ENCODE measurements at places on chromosomes 2 and 18. TPM values are rescaled to one million over a fixed set of nuclear protein-coding genes. Genes with fewer than 3 reads are reported as not detected.

CDH7 gene
- total RNA-seq: 0.06 TPM

PARD6G gene
- 4.1 TPM for total RNA-seq

DNA sequence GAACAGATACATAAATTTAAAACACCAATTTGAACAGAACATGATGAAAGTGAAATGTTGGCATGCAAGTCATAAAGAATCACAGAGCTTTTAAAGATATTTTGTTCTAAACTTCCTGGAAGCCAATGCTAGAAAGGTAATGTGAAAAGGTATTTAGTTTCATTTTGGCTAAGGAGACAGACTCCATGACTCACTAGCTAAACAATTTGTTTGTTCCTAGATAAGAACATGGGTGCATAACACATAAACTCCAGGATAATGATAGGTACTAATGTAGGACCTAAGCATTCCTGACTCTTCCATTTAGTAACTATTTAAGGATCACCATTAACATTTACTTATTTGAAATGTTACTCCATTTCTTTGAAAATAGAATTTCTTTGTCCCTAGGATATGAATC lies 292.5 kb upstream of the CNTNAP5 start:
- H3K4me3 ChIP-seq: no peak overlapping the region
- H3K27ac ChIP-seq: no peak overlapping the region
- H3K4me1 ChIP-seq: no peaks in the 10 kb centered on the region
- no peaks in the 10 kb centered on the region for H3K27me3 ChIP-seq
- no peaks in the 10 kb centered on the region for H3K36me3 ChIP-seq

DNA sequence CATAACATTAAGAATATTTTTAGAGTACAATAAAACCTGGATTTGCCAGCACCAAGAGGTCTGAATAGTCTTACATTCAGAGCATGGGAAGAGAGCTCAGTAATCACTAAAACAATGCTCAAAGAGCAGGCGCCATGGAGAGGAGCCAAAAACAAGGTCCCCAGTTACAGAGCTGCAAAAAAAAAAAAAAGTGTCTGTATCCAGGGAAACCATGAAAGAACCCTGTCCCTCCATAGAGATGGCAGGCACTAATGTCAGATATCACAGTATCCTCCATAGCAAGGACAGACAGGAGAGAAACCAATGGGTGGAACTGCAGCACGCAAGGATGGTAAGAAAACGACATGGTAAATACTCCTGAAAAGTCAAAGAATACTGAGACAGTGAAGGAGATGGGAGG lies 19.5 kb downstream of the FBXO15 start:
- no peak overlapping the region for H3K4me3 ChIP-seq
- H3K36me3 ChIP-seq: no peaks in the 10 kb centered on the region
- H3K27ac ChIP-seq: no peak overlapping the region

GRCh38 chr2:123502931-123503330 lies 522.2 kb upstream of the CNTNAP5 start:
- no peaks in the 10 kb centered on the region for H3K36me3 ChIP-seq
- no peak for DNase-seq
- H3K4me1 ChIP-seq: no peaks in the 10 kb centered on the region
- no peaks in the 10 kb centered on the region for H3K27me3 ChIP-seq
- no peak overlapping the region for H3K27ac ChIP-seq

DNA sequence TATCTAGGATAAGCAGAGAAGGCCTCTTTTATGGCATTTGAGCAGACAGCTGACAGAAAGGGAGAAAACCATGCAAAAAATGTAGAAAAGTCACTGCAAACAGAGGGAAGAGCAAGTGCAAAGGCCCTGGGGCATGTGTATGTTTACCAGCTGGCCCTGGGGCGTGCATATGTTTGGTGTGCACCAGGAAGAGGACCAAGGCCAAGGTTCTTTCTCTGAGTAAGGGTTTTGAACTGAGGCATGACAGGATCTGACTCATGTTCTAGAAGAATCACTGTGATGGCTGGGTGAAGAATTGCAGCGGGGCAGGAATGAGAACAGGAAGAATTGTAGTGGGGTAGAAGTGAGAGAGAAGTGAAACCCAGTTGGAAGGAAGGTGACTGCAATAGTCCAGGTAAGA lies 69.6 kb downstream of the STEAP3 start:
- H3K4me1 ChIP-seq: no peaks in the 10 kb centered on the region
- H3K27ac ChIP-seq: no peak overlapping the region
- H3K4me3 ChIP-seq: no peak overlapping the region
- H3K36me3 ChIP-seq: no peaks in the 10 kb centered on the region
- no peak for DNase-seq

- no peak overlapping the region for H3K4me3 ChIP-seq
- no peaks in the 10 kb centered on the region for H3K27me3 ChIP-seq
- no peak overlapping the region for H3K27ac ChIP-seq
- no peak for DNase-seq
- no peaks in the 10 kb centered on the region for H3K36me3 ChIP-seq
These were observed 13.1 kb upstream of the PPP1R1C start for GRCh38 chr2:181972431-181973170.

DNA sequence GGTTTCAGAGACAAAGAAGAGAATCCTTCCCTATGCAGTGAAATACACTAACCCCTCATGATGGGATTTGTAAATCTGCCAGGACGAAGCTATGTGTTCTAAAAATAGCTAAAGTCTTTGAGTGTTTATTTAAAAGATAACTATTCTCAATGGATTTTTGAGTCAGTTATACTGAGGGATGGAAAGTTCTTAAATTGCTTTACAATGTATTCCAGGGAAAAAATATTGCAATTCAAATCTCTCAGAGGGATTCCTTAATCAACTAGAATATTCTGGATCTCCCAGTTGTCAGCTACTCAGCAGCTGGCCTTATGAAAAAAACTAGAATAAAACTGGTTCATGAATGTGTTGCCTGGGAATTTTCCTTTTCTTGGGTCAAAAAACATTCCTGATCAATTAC lies 312.4 kb downstream of the PLCL1 start:
- no peak for DNase-seq
- no peaks in the 10 kb centered on the region for H3K27me3 ChIP-seq
- H3K27ac ChIP-seq: no peak overlapping the region
- peaks cover 3% of the 10 kb centered on the region for H3K4me1 ChIP-seq

- H3K27ac ChIP-seq: no peak overlapping the region
- no peak for DNase-seq
- no peaks in the 10 kb centered on the region for H3K36me3 ChIP-seq
- no peaks in the 10 kb centered on the region for H3K4me1 ChIP-seq
- no peak overlapping the region for H3K4me3 ChIP-seq
These were observed 214.0 kb downstream of the CYP26B1 start for GRCh38 chr2:71933467-71934319.

DNA sequence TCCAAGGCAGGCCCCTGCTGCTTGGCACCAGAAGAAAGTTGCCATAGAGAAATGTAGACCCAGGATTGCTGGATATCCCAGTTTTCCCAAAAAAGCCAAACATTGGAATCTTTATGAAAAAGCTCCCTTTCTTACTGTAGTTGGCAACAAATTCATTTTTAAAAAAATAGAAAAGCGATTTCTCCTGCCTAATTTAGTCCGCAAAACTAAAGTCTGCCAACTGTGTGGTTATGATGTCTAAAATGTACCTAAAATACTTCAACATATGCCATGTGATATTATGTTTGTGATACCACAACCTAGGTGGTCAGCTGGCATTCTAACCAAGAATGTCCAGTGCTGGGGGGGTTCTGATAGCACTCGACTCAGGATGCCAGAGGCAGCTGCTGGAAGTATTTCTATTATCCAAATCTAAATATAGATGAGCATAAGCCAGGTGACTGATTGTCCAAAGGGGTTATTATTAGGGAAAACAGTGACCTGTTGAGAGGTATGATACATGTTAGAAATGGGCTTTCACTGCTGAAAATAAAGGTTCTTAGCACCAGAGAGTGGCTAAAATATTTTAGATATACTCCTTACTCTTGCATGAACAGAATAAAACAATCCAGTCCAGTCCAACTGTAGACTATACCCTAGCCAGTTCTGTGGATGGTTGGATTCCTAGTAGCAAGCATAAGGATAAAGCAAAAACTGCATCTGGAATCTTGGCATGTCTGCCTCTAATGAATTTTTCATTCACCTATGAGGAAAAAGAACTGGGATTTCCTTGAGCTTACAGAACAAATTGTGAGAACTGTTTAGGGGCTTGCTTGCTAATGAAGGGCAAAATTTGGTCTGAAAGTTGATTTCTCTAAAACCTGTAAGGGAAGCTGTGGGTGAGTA lies 101.7 kb downstream of the STK39 start:
- no peak overlapping the region for H3K27ac ChIP-seq
- no peaks in the 10 kb centered on the region for H3K27me3 ChIP-seq
- H3K4me3 ChIP-seq: no peak overlapping the region
- no peaks in the 10 kb centered on the region for H3K4me1 ChIP-seq

DNA sequence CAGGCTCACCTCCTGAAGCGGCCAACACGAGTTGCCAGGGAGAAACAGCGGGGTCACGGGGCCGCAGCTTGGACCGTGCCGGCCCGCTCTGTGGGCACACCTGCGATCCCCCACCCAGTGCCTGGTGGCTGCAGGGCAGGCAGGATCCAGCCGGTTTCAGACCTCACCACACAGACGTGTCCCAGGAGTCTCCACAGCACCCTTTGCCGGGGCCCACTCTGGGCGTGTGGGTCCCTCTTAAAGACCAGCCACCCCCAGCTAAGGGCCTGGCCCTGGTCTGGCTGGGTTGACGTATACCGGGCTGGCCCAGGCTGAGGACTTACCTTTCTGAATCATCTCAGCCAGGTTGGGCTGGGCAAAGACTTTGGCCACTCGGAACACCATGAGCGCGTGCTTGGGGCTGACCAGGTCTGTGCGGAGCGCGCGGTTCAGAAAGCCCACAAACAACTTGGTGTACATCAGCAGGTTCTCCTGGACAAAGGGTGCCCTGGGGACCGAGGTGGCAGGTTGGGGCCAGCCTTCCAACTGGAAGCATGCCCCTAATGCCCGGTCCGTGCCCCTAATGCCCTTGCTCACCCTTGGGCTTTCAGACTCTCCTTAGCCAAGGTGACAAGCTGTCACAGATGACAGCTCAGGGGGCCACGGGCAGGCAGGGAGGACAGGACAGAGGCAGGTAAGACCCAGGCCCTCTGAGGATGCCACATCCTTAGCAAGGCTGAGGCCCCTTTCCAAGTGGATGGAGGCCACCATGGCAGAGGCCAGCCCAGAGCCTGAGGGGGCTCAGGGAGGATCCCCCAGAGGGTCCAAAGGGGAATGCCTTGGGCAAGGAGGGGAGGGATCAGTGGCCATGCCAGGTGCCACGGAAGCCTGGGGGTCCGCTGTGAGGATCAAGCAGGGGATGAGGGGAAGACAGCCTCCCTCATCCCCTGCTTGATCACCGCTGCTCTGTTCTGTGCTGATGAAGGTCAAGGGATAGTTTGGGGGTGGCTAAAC lies 10.2 kb upstream of the CCDC74B start:
- H3K27me3 ChIP-seq: no peaks in the 10 kb centered on the region
- no peak overlapping the region for H3K27ac ChIP-seq
- H3K36me3 ChIP-seq: peaks cover 7% of the 10 kb centered on the region

- no peaks in the 10 kb centered on the region for H3K4me1 ChIP-seq
- H3K27me3 ChIP-seq: no peaks in the 10 kb centered on the region
- no peak overlapping the region for H3K27ac ChIP-seq
- no peak for DNase-seq
- no peaks in the 10 kb centered on the region for H3K36me3 ChIP-seq
- no peak overlapping the region for H3K4me3 ChIP-seq
These were observed 46.7 kb upstream of the LCLAT1 start for GRCh38 chr2:30400151-30400954.

GRCh38 chr2:1652034-1652790 lies 92.1 kb downstream of the PXDN start:
- H3K27ac ChIP-seq: peak overlapping the region; percentile 76
- DNase-seq: peak; percentile 50
- H3K36me3 ChIP-seq: peaks cover 11% of the 10 kb centered on the region
- H3K27me3 ChIP-seq: no peaks in the 10 kb centered on the region
- peaks cover 4% of the 10 kb centered on the region for H3K4me1 ChIP-seq

DNA sequence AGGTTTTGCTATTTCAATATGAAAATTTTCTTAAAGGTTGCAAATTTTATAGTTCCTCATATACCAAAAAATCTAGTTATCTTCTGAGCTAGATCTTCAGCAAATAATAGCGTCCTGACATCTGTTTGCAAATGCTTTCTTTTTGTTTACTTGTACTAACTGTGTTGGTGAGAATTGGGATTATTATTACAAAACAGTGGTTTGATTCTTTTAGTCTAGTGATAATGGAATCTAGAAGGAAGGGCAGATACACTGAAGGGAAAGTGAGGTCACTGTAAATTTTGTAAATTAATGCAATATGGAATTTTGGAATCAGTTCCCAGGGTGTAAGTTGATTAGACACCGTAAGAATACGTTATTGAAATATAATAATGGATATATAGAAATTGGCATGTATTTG lies 36.2 kb upstream of the NT5C1B start:
- H3K4me1 ChIP-seq: no peaks in the 10 kb centered on the region
- no peak overlapping the region for H3K27ac ChIP-seq
- no peaks in the 10 kb centered on the region for H3K36me3 ChIP-seq

DNA sequence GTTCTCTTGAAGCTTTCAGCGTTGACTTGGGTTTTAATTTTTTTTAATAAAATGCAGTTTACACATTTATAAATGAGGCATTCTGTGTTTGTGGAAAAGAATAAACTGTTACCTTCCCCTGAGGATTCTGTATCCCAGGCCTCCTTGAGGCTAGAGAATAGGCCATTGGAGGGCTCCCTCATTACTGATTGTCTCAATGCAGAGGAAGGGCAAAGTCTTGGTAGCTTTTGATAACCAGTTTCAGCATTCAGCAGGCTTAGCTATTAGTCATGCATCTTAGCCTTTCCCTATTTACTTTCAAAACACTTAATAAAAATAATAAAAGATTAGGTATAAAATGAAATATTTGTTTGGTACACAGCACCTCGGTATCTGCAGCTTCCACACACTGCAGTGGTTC lies 58.1 kb upstream of the OTX1 start:
- H3K4me1 ChIP-seq: no peaks in the 10 kb centered on the region
- H3K36me3 ChIP-seq: peaks cover 2% of the 10 kb centered on the region
- no peak overlapping the region for H3K27ac ChIP-seq

DNA sequence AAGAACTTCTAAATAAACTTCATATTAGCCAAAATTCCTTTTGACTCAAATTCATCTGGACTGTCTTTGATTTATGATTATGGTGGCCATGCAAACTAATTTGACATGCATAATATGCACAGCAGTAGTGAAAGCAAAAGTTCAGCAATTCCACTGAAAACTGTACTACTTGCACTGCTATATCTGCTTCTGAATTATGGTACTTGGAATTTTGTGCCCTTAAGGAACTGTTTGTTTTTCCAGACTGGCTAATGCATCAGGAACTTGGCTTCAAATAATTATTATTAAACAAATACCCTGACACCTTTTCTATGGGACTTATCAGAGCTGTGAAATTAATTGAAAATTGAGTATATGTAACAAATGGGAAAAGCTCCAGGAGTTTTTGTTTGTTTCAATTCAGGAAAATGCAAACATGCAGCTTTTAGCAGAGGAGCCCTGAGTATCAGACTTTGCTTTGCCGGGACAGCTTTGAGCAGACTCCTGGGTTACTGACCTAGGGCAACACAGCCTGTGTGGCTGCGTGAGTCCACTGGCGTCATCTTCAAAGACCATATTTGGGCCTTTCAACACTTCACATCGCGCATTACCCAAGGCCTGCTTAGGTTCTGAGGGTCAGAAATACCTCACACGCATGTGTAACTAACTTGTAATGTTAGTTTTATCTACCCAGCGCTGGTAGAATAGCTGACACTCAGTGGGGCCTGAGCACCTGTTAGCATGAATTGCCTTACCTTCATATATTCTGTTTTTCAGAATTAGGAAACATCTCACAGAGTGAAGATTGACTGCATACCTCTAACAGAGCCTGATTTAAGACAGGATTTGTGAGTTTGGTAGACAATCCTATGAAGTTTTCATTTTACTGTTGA lies 35.4 kb downstream of the CFAP221 start:
- no peak overlapping the region for H3K4me3 ChIP-seq
- H3K4me1 ChIP-seq: no peaks in the 10 kb centered on the region
- no peaks in the 10 kb centered on the region for H3K36me3 ChIP-seq

- H3K27ac ChIP-seq: no peak overlapping the region
- no peaks in the 10 kb centered on the region for H3K36me3 ChIP-seq
- H3K4me3 ChIP-seq: no peak overlapping the region
- H3K27me3 ChIP-seq: no peaks in the 10 kb centered on the region
- DNase-seq: no peak
These were observed 2.1 kb downstream of the PLA2R1 start for GRCh38 chr2:160060297-160060696.
